ENCODE measurements at places on chromosomes 11 and 22.

DNA sequence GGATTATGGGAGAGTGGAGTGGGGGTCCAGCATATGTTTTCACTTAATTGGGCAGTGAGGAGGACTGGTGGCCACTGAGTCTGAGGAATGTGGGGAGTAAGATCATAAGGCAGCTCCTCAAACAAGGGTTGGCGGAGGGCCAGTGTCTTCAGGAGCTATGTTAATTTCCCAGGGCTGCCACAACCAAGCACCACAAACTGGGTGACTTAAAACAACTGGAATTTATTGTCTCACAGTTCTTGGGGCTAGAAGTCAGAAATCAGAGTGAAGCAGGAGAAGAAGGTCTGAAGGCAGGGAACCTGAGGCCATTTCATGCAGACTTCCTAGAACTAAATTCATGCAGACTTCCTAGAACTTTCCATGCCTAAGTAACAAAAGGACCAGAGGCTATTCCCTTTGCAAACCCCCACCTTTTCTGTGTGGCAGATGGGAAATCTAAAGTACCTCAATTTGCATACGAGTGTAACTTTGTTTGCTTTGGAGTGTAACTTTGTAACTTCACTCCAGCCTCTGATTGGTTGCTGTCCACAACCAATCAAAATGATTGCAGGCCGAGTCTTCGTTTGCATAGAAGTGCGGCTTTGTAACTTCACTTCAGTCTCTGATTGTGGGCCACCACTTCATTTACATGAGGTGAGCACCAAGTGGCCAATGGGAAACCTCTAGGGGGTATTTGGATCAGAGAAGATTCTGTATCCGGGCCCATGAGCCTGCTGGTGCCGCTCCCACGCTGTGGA lies 50.5 kb upstream of the ZBED5 start:
- no peak for DNase-seq

DNA sequence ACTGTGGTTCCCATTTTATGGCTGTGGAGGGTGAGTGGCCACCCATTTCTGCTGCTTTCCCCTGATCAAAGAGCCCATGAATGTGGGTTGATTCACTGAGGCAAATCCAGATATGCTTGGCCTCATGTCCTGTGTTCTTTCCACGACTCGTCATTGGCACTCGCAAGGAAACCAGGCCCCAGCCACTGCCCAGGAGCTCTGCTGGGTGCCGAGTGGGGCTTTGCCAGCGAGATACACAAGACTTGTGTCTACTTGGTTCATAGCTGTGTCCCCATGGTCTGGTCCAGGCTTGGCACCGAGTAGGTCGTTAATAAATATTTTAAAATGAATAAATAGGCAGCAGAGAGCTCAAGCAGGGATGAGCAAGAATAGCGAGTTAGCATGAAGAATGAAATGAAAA lies 1291.5 kb downstream of the TBC1D22A start:
- no peak for DNase-seq

- DNase-seq, result no peak
Measured at GRCh38 chr11:73099512-73100266, 42.4 kb downstream of the FCHSD2 start.

GRCh38 chr11:70405679-70406395 lies 7.5 kb downstream of the CTTN start:
- DNase-seq, result no peak

DNA sequence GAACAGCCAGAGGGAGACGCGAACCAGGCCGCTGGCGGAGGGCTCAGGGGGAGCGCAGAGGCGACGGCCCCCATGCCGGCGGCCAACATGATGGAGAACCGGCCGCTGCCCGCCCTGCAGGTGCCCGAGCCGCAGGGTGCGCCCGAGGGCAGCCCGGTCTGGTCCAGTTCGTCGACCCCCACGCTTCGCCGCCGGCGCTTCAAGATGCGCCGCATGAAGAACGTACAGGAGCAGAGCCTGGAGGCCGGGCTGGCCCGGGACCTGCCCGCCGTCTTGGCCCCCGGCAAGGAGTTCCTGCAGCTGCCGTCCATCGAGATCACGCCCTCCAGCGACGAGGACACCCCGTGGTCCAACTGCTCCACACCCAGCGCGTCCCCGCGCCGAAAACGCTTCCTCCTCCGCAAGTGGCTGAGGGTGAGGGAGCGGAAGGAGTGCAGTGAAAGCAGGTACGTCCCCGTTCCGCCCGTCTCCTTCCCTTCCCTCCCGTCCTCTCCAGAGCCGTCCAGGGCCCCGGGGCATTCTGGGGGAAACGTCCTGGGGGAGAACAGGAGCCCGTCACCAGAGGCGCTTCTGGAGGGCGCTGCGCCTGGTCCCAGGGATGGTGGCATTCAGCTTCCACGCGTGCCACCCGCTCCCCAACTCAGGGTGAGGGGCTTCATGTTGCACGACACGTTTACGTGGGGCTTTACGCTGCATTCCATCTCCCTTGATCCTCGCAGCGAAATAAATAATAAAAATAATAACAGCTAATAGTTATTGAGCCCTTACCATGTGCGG lies 840 bp downstream of the GRAMD1B start:
- DNase-seq, result peak; percentile 19

DNA sequence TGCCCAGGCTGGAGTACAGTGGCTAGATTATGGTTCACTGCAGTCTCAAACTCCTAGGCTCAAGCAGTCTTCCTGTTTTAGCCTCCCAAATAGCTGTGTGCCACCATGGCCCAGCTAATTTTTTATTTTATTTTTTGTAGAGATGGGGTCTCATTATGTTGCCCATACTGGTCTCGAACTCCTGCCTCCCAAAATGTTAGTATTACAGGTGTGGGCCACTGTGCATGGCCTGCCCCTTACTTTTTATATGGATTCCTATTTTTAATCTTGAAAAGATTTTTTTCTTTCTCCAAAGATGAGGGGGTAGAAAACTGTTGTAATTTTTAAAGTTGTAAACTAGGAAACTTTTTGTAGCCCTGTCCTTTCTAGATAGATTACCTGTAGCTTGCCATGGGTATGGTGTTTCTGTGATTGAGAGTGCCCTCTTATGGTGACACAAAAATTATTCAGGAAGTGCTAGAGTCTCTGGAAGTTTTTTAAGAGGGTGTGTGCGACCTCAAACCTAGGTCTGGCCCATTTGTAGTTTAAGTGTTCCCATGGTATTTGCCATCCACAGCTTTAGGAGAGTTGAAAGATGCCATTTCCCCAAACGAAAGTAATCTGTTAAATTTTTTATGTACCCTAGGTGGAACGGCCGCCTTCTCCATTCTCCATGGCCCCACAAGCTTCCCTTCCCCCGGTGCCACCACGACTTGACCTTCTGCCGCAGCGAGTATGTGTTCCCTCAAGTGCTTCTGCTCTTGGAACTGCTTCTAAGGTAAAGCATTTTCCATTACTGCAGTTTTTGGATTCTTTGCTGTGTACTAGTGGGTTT lies 32.4 kb downstream of the MCAM start:
- DNase-seq, result no peak

GRCh38 chr11:16897470-16898061 lies 116.6 kb downstream of the PLEKHA7 start:
- no peak for DNase-seq

DNA sequence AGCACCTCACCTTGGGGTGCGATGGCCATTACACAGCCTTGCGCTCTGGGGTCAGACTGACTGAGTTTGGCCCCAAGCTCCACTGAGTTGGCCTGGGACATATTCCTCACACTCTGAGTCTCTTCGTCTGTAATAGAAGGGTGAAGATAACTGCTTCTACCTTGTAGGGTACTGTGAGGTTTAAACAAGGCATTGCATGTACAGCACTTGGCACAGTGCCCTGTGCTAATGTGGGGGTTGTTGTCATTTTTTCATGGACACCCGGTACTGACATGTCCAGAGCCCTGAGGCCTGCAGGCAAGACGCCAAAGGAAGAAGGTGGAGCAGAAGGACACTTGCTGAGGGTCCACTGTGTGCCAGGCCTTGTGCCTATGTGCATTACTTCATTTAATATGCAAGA lies 50.7 kb downstream of the OTOG start:
- no peak for DNase-seq

GRCh38 chr11:3077189-3077836 lies 20.1 kb upstream of the CARS1 start:
- no peak for DNase-seq

DNA sequence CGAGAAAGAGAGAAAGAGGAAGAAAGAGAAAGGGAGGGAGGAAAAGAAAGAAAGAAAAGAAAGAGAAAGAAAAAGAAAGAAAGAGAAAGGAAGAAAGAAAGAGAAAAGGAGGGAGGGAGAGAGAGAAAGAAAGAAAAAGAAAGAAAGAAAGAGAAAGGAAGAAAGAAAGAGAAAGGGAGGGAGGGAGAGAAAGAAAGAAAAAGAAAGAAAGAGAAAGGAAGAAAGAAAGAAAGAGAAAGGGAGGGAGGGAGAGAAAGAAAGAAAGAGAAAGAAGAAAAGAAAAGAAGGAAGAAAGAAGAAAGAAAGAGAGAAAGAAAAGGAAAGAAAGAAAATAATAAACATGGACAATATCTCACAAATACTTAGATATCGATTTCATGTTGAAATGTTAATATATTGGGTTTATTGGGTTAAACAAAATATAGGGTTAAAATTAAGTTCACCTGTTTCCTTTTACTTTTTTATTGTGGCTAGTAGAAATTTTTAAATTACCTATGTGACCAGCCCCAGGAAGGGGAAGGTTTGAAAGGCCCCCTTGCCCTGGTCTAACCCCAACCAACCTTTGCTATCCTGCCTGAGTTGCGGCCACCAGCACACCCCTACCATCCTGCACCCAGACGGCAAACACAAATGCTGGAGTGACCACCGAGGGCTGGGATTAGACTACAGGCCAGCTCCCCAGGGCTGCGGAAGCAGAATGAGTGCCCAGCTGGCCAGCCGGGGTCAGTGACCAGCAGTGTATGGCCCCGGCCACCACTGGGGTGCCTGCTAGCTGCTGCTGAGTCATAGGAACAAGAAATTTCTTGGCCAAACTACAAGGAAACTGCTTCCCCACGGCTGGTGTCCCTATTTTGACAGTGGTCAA lies 81.0 kb upstream of the FGF3 start:
- DNase-seq, result no peak

GRCh38 chr11:130858215-130858614 lies 58.1 kb downstream of the SNX19 start:
- DNase-seq, result no peak

- DNase-seq, result no peak
Measured at GRCh38 chr22:27482402-27482801, 319.2 kb downstream of the MN1 start.

DNA sequence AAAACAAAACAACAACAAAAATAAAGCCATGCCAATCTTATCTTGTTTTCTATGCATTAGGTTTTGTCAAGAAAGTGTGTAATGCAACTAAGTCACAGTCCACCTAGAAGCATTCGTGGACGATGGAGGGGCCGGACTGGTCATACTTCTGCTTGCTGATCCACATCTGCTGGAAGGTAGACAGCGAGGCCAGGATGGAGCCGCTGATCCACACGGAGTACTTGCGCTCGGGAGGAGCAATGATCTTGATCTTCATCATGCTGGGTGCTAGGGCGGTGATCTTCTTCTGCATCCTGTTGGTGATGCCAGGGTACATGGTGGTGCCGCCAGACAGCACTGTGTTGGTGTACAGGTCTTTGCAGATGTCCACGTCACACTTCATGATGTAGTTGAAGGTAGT lies 18.3 kb upstream of the EP300 start:
- no peak for DNase-seq

DNA sequence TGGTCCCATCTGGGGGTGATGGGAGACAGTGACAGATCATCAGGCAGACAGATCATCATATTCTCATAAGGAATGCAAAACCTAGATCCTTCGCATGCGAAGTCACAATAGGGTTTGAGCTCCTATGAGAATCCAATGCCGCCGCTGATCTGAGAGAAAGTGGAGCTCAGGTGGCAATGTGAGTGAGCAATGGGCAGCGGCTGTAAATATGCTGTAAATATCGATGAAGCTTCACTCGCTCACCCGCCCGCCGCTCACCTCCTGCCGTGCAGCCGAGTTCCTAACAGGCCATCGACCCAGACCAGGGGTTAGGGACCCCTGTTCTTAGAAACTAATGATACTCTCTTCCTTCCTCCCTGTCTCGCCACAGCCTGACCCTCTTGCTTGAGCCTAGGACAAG lies 9.4 kb upstream of the PLA2G6 start:
- DNase-seq, result no peak

DNA sequence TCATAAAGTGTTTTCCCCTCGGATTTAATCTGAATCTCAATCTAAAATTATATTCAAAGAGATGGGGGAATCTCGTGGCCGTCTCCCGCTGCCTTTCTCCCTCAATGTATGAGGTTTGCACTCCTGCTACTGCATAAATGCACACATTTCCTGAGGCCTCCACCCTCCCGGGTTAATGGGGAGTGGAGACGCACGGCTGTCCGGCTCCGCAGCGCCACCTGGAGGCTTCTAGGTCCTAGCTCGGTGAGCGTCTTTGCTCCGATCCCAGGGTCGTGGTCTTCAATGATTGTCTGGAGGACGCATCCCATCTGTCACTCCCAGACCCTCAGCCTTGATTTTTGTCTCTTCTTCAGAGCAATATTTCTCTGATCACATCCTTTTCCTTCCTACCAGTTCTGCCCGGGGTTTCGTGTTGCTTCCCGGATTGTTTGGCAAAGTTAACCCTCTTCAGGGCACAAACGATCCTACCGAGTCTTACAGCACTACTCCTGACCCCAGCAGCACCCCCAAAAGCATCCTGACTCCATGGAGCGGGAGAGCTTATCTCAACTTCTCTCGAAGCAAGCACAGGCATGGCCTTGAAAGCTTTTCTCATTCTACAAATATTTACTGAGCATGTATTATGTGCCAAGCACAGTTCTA lies at the start of gene LMO1:
Gene LMO1 (minus strand): TSS at position 110 of the 642 bp plus-strand sequence. CDS start 516 bp downstream, outside the sequence.
- peak; percentile 7 for DNase-seq
